Activated CD4-positive, CD25-positive, alpha-beta regulatory T cell (primary cell): ENCODE measurements at places on chromosomes 12 and 14.

DNA sequence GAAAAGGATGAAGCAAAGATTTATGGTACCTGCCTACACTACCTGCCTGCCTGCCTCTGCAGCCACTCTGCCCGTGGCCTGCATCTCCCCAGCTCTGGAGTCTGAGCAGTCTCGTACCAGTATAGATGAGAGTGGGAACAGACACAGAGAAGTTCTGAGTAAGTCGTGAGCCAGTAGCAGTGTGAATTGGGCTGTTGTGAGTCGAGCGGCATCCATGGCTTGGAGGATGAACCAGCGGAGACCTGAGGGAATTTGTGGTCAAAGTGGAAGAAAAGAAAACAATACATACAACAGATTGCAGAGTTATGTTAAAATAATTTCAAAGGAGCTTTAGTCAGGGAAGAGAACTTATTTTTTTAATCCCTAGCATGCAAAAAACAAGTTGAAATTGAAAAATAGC lies 25.3 kb downstream of the C2CD5 start:
- no peak for DNase-seq

GRCh38 chr12:4307593-4308333 lies 13.2 kb upstream of the TIGAR start:
- DNase-seq, result no peak

GRCh38 chr12:57934819-57935218 lies 6.5 kb upstream of the ATP23 start:
- no peak for DNase-seq

DNA sequence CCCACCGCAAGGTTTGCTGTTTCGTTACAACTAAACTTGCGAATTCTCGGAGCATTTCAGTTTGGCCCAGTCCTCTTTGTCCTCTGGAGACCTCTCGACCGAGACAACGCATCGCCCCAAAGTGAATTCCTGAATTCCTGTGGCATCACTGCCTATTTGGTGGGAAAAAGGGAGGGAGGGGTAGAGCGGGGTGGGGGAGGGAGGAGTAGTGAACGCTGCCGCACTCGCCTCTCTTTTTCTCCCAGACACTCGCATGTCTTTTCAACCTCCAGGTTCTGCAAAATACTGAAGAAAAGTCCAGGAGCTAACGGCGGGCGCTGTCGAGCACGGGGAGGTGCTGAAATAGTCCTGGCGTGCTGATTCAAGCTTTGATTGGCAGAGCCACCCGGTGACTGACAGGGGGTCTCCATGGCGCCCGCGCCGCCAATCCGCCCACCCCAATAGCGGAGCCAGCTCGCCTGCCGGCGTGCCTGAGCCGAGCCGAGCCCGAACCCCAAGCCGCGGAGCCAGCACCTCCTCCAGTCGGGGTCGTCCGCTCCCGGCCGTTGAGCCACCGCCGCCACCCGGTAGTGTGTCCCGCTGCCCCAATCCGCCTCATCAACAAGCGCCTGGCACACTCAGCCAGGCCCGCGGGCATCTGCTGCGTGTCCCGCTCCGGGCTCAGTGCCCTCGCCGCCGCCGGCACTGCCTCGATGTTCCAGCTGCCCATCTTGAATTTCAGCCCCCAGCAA lies at the start of gene SIX6:
Gene SIX6 (plus strand): TSS at position 440 of the 731 bp plus-strand sequence. CDS start 253 bp downstream, at position 693.
- no peak for DNase-seq

GRCh38 chr14:79600406-79600805 lies 610.9 kb downstream of the DIO2 start:
- no peak for DNase-seq

- DNase-seq, result no peak
These were observed 14.9 kb upstream of the POLR3B start for GRCh38 chr12:106342397-106343213.

- DNase-seq, result no peak
These were observed 36.2 kb upstream of the TMX1 start for GRCh38 chr14:51203881-51204280.

DNA sequence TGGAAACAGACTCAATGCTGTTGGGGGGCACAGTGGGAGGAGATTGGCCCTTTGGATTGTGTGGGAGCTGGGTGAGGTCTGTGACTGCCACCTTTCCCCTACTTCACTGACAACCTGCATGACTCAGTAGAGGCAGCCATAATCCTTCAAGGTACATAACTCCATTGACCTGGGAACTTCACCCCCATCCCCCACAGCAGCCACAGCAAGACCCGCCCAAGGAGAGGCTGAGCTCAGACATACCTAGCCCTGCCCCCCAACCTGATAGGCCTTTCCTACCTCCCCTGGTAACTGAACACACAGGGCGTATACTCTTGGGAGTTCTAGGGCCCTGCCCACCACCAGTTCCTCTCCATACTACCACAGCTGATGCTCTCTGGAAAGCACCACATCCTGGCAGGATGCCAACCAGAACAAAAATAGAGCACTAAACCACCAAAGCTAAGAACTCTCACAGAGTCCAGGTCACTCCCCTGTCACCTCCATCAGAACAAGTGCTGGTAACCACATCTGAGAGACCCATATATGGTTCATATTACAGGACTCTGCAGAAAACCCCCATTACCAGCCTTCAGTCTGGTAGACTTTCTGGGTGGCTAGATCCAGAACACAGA lies 703.9 kb downstream of the FSCB start:
- no peak for DNase-seq

DNA sequence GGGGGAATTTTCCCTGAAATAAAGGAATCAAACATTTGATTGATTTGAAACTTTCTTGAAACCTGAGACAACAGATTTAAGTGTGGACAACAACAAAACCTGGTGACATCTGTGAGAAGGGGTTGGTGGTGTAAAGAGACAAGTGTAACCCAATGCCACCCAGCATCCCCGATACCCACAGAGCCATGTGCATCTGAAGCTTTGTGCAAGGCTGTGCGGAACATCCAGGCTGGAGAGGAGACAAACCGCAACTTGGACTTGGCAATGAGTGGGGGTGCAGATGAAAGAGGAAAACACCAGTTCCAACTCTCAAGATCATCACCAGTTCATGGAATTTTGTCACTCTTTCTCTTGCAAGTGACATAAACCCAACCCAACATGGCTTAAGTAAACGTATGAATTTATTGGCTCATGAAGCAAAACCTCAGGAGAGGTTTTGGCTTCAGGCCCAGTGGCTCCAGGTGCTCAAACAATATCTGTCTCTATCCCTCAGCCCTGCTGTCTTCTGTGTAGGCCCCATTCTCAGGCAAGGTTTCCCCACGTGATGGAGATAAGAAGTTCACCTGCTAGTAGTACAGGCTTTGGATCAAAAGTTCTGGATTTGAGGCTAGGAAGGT lies 55.2 kb upstream of the NTF3 start:
- no peak for DNase-seq

DNA sequence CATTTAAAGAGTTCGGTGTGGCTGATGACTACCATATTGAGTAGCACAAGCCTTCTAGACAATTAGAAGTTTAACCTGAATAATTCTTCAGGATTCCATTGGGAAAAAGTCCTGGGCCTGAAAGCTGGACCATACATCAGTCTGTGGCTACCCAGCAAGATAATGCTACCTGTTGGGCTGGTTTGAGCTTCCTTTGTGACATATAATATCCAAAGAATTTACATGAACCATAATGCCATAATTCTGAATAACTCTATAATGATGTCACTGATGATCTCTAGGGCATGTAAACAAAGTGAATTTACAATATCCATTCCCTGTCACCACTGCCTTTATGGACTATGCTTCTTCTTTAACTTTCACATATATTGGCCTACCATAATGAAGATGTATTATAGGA lies 3.8 kb upstream of the YBX3 start:
- DNase-seq, result no peak

- no peak for DNase-seq
These were observed 27.3 kb downstream of the SLC25A47 start for GRCh38 chr14:100350276-100350926.

DNA sequence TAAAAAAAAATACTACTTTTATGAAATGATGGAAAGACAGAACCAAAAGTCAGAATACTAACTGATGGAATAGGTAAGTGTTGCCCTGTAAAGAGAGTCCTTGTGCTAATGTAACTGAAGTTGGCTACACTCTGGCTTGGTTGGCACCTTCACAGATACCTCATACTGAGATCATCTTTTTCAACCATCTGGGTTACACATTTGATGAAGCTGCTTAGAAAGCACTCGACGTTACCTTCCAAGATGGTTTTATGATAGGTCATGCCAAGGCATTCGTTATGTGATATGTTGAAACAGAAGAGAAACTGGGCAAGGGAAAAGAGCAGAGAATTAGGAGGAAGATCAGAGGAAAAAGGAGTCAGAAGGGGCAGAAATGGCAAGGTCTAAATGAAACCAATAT lies 203.8 kb downstream of the ADAMTS20 start:
- no peak for DNase-seq
